ENCODE measurements at places on chromosomes 4 and X.

DNA sequence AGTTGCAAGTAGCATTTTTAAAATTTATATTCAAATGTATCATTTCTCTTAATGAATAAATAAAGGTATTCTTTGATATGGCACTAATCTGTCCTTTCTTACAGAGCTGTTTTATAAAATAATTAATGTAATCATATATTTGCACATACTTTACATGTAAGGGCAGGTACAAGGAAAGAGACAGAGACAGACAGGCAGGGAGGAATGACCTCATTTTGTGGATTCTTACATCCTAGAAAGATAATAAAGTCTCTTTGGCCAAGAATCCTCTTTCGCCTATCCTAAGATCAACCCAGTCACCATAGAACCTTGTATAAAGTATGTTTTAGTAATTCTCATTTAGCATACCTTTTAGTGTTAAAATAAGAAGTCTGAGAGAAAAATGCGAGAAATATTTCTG, 98.5 kb upstream of the CTSO start:
- no peak for DNase-seq

DNA sequence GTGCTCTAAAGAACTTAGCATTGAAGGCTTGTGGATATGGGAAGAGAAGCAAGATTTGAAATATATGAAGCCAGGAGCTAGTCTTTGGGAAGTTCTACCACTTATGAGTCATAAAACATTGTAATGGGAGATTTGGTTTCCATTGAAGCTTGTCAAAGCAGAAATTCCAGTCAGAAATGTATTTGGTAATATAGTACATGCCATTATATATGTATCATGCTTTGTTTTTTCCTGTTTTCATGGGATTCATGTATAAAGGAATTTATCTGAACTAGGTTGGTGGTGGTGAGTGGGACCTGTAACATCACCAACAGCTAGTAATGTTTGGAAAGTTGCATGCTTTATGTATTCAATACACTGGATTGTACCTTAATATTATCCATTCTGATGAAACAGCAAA, 14.6 kb upstream of the DCAF8L2 start:
- no peak for DNase-seq

GRCh38 chr4:165184220-165184619, 23.1 kb upstream of the KLHL2 start:
- no peak for DNase-seq

GRCh38 chr4:21366312-21366711, 582.3 kb downstream of the KCNIP4 start:
- DNase-seq, result no peak

DNA sequence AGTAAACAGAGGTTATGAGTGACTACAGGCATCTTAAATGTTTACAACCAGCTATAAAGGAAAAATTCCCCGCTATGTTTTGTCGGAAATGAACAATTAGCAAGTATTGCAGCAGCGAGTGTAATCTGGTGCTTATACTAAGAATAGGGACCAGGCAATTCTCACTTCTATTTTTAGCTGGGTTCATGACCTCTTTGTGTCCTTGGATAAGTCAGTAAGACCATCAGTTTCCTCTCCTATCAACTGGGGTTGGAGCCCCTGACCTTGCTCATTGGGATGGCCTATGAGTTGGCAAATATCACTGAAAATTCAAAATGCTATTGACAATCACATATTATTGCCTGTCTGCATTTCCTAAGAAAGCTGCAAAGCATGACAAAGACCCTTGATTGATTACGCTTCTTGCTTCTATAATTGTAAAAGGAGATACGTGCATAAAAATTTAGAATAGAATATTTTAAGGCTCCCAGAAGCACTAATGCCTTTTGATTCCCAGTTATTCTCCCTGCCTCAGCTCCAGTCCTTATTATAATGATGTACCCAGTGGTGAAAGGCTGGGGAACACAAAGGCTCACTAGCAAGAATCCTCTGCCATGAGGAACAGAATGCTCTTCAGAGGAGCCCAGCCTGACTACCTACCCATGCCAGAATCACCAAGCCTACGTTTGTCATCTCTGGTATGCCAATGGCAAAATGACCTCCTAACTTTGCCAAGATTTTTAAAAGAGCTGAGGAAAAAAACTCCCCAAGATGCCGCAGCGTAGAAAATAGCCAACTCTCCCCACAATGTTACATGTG, 21.9 kb downstream of the GATB start:
- DNase-seq, result no peak

GRCh38 chr4:1379351-1379781, 26.9 kb downstream of the NKX1-1 start:
- no peak for DNase-seq

- DNase-seq, result peak; percentile 97
These were observed 120.3 kb downstream of the RASL11B start for GRCh38 chr4:52982255-52982945.

DNA sequence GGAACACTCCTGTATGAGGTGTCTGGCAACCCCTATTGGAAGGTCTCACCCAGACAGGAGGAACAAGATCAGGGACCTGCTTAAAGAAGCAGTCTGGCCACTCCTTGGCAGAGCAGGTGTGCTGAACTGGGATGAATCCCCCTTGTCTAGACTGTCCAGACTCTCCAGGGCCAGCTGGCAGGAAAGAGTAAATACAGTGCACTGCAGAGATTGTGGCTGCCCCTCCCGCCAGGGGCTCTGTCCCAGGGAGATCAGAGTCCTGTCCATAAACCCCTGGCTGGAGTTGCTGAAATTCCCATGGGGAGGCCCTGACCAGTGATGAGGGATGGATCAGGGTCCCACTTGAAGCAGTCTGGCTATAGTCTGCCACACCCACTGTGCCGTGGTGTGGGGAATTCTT, 17.7 kb downstream of the STPG2 start:
- no peak for DNase-seq

- no peak for DNase-seq
These were observed 21.5 kb downstream of the HAND2 start for GRCh38 chr4:173508386-173509035.

DNA sequence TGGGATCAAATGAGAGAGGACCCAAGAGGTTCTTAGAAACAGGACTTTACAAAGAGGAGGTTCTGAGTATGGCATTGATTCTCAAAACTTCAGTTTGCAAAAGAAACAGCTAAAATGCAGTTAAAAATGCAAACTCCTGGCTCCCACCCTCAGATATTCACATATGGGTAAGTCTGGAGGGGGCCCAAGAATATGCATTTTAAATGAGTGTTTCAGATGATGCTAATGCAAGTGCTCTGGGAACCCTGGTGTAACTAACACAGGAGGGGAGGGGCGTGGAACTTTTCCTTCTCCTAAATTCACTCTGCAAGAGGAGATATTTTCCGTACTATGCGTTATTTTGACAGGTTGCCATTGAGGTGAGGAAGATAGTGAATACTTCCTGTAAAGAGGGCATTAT, 168.2 kb downstream of the TENM3 start:
- no peak for DNase-seq

DNA sequence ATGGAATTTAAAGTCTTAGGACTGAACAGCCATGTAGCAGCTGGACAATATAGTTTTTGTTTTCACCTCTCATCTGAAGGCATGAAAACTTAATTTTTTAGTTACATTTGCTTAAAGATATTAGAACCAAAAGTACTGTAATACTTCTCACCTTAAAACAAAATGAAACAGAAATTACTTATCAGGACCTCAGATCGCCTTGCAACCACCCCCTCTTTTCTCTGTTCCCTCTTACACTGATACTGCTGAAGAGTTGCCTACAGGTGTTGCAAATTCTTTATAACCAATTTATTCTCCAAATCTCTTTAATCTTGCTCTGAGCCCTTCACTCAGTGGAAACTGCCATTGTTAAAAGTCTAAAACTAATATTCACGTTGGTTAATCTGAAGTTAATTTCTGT, 145.0 kb downstream of the SPCS3 start:
- no peak for DNase-seq

GRCh38 chrX:50372966-50373365, 97.7 kb downstream of the DGKK start:
- peak; percentile 3 for DNase-seq

GRCh38 chrX:15737959-15738902, at the start of gene CA5B:
Gene CA5B (plus strand): TSS chrX:15738270. CDS start chrX:15750024, 11,754 bp downstream.
- peak; percentile 86 for DNase-seq

GRCh38 chrX:119062750-119063374, 9.9 kb upstream of the CT47C1 start:
- DNase-seq, result no peak

DNA sequence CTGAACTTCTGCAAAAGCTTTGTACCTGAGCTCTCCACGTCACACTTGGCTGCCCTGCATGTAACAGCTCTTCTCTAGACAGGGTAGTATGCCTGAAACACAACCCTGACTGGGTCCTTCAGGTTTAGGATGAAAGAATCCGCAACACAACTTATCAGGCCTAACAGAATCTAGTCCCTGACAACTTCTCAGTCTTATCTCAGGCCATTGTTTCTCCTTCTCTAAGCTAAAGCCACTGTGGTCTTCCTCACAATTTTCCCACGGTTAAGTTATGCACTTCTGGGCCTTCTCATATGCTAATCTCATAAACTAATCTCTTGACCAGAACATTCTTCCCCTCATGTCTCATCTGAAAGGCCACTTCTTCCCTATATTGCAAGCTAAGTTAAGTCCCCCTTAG, 10.8 kb upstream of the TMPRSS11B start:
- no peak for DNase-seq

DNA sequence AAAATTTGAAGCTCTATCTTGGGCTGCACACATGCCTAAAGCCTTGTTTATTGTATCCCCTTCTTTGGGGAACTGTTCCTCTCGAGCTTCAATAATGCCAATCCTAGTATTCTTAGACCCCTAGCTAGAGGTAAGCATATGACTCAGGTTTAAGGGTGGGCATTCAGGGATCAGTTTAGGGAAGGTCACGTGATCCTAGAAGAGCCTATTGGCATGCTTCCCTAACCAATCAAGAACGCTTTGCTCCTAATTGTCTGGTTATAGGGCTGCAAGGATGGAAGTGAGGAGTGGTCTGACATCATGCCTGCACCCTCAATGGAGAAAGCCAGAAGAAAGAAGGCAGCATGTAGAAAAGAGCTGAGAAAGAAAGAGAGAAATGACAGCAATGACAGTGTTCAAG, 46.9 kb downstream of the TLR10 start:
- no peak for DNase-seq

Data from Kasumi-1 (cell line).